ENCODE measurements at places on chromosomes 13 and 19.

- peak; percentile 61 for DNase-seq
These were observed 184.6 kb downstream of the RGCC start for GRCh38 chr13:41641961-41642360.

- no peak for DNase-seq
These were observed 125.5 kb upstream of the UQCRFS1 start for GRCh38 chr19:29338480-29338879.

DNA sequence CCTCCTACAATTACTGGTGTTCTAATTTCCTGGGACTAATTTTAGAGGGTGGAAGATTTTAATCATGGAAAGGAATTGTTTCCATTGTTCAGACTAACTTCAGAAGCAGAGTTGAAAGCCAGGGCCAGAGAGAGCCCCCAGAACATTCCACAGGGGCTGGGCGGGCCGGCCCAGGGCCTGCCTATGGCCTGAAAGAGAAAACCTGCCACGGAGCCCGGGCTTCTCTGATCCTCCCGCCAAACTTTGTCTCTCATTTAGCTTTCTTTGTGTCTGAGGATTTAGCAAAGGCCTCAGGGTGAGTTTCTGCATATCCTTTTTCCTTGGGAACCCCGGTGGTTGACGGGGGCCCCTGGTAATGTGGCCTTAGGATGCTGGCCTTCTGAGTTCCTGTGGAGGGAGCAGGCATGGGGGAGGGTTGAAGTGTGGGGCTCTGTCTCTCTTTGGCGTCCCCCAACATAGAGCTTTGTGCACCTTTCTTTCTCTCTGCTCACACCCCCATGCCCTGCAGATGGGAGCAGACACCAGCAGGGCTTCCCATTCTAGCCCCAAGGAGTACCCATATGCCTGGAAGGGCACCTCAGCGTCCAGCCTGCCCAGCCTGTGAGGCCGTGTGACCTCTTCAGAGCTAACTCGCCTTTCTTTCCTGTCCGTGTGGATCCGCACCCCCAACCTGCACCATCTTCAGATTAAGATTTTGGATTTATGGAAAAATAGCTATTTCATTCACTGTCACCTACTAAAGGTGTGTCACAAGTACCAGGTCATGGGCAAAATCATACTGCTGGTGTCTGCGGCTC lies 539.5 kb downstream of the FGF9 start:
- no peak for DNase-seq

DNA sequence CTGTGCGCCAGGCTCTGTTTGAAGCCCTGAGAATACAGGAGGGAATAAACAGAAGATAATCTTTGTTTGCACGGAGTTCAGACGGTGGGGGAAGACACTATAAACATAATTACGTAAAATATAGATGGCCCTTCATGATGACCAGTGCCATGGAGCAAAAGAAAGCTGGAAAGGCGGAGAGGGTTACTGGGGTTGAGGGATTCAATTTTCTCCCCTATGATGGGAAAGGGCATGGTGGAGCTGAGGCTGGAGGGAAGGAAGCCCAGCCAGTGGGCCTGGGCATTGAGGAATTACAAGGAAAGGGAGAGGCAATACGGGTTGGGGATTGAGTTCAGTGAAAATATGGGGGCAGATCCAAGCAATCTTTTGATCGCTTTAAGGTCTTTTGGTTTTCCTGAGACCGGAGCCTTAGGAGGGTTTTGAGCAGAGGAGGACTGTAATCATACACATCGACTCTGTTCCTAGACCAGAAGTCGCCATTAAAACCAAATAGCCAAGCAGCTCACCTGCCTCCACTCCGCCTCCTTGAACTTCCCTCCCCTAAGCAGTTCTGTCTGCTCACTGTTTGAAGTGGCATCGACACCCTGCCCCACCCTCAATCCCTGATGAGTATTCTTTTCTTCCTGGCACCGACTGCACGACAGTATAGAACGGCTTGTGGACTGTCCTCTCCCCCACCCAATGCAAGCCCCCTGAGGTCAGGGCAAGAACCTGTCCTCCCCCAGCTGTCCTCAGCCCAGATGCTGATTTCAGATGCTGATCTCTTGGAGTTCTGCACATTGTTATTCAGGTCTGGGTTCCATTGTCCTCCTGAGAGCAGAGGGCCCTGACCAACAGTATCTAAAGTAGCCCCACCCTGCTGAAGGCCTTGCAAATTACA lies 813 bp upstream of the ZNF296 start:
- DNase-seq: no peak

GRCh38 chr13:107866032-107866940 lies 349.1 kb downstream of the LIG4 start:
- DNase-seq: peak; percentile 37

- DNase-seq: no peak
These were observed 36.1 kb downstream of the MTUS2 start for GRCh38 chr13:28856287-28856686.

- DNase-seq: peak; percentile 53
These were observed 58.0 kb downstream of the PIBF1 start for GRCh38 chr13:72839831-72840426.

DNA sequence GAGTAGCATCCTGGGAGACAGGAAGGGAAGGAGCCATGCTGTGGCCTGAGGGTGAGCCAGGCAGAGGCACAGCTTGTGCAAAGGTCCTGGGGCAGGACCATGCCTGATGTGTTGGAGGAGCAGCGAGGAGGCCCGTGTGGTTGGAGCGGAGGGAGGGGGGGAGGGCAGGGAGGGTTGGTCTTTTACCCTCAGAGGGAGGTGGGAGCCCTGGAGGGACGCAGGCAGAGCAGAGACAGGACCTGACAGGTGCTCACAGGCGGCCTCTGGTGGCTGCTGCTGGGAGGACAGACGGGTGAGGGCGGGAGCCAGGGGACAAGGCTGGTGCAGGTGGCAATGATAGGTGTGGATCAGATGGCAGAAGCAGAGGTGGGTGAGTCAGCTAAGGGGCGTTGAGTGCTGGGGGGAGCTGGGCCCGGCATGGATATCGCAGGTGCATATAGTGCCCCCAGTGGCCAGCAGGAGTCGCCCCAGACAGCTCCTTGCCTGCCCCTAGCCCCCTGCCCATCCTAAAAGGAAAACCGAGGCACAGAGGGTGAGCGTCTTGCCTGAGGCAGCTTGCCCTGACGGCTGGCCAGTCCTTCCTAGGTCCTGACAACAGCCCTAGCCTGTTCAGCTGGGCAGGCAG lies 9.8 kb upstream of the GNA15 start:
- peak; percentile 53 for DNase-seq

- DNase-seq: no peak
These were observed 101.0 kb downstream of the SPACA7 start for GRCh38 chr13:112477070-112477619.

GRCh38 chr19:33444562-33445441 lies 71.3 kb downstream of the CEBPG start:
- no peak for DNase-seq

- no peak for DNase-seq
These were observed 4.3 kb downstream of the RPS9 start for GRCh38 chr19:54204767-54205468.

DNA sequence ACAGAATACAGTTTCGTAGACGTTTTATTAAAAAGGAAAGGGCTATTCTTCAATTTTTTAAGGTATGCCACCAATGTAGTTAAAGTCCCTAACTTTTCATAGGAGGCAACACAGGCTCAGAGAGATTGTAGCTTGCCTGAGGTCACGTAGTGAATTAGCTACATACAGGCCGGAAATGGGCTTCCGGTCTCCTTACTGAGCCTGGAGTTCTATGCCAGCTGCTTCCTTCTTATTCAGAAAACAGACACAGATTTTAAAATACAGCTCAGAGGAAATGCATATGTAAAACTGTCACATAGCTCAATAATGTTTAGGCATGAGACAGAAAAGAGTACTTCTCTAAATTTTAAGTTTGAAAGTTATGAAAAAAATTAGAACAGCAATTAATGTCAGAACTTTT lies 85.4 kb upstream of the TUBA3C start:
- no peak for DNase-seq

DNA sequence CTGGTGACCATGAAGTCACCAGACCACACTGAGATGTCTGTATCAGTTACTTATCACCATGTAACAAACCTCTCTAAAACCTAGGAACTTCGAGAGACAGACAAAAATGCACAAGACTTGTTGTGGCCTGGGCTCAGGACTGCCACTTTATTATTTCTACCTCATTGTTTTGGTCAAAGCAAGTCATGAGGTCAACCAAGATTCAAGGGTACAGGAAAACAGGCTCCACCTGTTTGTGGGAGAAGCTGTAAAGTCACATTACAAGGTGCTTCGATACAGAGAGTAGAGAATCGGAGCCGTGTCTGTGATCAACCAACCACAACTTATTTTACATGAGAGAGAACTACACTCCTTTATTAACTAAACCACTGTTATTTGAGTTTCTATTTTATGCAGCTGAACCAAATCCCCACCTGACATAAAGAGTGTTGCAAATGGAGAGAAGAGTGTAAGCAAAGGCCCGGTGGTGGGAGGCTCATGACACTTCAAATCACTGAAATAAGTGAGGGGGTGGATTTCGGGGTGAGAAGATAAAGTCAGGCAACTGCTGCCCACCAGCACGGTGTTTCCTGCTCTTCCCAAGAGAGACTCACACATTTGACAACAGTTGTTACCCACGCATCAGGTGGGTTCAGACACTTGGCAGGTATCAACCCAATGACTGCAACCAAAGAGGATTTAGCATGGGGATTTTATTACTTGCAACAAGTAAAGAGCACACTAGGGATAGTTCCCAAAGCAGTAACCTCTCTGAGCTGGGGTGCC lies 39.0 kb upstream of the IGSF23 start:
- DNase-seq: no peak

DNA sequence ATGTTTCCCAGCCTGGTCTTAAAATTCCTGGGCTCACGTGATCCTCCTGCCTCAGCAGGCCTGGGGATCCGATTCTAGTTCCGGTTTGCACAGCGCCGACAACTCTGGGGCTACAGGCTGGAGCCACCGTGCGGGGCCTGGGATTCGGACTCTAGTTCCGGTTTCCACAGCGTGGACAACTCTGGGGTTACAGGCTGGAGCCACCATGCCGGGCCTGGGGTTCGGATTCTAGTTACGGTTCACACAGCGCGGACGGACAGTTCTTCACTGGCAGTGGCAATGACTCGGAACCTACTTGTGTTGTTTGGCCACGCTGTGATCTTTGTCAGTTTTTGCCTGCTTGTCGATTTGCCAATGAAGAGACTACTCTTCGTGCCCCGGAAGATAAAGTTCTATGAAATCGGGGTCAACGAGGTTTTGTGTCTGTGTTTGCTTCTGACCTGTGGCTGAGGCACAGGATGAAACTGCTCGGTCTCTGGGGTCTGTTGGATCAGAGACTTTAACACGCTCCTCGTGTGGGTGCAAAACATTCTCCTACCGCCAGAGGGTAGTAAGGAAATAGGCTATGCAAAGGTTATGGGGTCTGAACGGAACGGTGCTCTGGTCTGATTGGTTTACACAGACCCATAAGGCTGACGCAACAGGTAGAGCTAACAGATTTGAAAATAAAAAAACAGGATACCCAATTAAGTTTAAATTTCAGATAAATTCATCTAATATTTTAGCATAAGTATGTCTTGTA lies 12.1 kb upstream of the ZSCAN1 start:
- DNase-seq: peak; percentile 28

- peak; percentile 75 for DNase-seq
These were observed 41.7 kb downstream of the ELL start for GRCh38 chr19:18480006-18480691.

GRCh38 chr19:47587295-47587694 lies 14.3 kb upstream of the ZNF541 start:
- no peak for DNase-seq

- no peak for DNase-seq
These were observed 3.4 kb downstream of the CC2D1A start for GRCh38 chr19:13909430-13909829.

DNA sequence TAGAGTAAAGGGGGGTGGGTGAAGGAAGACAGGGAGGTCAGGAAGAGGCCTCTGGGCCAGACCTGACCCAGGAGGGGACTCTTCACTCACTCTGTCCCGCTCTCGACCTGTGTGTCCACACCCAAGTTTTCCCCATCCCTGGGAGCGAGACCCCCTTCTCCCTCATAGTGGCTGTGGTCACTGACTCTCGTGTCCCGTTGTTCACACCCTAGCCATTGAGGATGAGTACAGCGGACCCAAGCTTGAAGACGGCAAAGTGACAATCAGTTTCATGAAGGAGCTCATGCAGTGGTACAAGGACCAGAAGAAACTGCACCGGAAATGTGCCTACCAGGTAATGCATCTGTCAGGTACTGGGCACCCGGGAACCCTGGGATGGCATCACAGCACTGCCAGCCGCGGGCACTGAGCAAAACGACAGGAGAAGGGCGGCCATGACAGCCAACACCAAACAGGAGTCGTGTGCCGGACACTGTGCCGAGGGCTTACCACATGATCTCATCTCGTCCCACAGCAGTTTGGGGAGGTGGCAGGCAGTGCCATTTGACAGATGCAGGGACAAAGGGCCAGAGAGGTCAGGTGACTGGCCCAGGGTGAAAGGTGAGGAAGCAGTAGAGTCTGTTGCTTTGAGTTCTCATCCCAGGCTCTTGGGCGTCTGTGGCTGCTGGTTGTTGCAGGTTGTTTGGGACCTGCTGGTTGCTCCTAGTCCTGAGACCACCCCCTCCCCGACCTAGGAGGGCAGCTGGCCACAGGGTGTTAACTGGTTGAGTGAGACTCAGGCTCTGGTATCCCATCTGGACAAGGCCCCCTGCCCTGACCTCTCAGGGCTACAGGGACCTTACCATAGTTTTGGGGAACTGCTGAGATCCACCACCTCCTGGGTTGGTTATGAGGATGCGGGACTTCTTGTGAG lies 29.6 kb downstream of the PPP5C start:
- DNase-seq: no peak

DNA sequence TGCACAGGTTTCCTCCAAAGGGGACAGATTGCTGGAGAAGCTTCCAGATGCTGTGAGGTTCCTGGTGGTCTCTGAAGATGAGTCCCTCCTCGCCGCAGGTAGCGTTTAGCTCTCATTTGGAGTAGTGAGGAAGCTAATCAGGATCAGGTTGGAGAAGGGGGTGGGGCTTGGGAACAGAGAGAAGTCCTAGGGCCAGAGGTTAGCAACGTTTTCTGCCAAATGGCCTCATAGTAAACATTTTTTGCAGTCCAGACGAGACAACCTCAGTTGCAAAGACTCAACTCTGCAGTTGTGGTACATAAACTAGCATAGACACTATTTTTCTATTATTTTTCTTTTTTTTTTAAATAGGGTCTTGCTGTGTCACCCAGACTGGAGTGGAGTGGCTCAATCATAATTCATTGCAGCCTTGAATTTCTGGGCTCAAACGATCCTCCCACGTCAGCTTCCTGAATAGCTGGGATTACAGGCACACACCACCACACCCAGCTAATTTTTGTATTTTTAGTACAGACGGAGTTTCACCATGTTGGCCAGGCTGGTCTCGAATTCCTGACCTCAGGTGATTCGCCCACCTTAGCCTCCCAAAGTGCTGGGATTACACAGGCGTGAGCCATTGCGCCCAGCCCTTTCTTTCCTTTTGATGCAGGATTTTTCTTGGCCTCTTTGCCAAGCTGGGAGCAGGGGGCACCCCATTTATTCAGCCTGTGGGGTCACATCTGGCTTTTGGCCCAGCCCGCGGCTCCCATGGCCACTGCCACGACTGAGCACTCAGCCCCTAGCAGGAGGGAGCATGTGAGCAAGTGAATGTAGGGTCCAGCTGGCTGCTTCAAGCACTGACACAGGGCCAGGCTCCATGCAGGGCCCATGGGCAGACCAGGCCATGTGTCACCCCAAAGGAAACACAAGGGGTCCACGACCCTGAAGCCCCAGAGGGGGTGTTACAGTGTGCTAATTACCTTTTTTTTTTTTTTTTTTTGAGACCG lies 34.4 kb upstream of the SIN3B start:
- no peak for DNase-seq
